Stimulated activated CD4-positive, alpha-beta T cell treated with anti-CD3 and anti-CD28 coated beads, Interleukin-15, amount 100 ng/mL, for 48 hours (primary cell): ENCODE measurements at places on chromosomes 6 and 20.

DNA sequence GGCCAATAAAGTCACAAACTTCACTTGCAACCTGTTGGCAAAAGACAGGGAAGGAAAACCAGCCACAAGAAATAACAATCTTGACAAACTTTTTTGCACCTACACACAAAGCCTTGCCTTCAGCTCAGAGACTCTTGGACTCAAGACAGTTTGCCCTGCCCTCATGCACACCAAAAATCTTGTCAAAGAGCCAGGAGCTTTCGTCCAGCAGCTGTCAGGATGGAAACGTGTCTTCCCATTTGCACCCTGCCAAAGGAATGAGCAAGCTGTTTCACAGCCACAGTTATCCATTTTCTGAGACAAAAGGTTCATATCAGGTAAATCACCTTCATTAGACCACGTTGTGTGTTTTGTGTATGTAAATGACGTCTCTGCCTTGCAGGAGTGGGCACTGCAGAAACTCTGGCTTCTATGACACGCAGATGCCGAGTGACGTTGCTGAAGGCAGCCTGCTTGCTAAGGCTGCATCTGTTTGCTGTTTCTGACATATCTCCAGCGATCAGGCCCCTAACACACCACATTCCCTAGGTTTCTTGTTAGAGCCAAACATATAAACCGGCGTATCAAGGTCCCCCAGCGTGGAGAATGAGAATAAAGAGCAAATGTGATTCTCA, 193.4 kb downstream of the SYNDIG1 start:
- no peak for DNase-seq

- DNase-seq, result no peak
These were observed 46.6 kb downstream of the UBR2 start for GRCh38 chr6:42610416-42610815.

GRCh38 chr20:11234608-11235007, 560.8 kb upstream of the JAG1 start:
- no peak for DNase-seq

GRCh38 chr20:52129611-52130010, 62.0 kb downstream of the ZFP64 start:
- no peak for DNase-seq

DNA sequence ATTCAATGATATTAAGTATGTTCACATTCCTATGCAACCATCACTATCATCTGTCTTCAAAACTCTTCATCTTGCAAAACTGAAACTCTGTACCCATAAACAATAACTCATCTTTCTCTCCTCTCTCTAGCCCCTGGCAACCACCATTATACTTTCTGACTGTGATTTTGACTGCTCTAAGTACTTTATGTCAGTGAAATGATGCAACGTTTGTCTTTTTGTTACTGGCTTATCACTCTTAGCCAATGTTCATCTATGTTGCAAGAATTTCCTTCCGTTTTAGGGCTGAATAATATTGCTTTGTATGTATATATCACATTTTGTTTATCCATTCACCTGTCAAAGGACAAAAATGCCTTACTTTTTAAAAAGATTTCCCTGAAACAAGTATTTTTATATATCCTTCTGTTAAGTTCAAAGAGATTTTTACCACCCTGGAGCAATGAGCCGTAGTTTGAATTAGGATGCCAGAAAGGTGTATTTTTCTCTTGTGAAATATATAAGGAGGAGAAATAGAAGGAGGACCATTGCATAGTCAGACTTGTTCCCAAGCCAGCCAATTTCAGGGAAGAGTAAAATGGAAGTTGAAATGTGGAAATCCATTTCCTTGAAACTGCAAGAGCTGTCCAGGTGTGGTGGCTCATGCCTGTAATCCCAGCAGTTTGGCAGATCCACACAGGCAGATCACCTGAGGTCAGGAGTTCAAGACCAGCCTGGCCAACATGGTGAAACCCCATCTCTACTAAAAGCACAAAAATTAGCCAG, 4.0 kb upstream of the CGAS start:
- DNase-seq, result no peak
